Stimulated activated CD8-positive, alpha-beta memory T cell treated with anti-CD3 and anti-CD28 coated beads, Interleukin-4, amount 100 ng/mL, for 4 hours (primary cell): ENCODE measurements at places on chromosomes 1 and 21.

DNA sequence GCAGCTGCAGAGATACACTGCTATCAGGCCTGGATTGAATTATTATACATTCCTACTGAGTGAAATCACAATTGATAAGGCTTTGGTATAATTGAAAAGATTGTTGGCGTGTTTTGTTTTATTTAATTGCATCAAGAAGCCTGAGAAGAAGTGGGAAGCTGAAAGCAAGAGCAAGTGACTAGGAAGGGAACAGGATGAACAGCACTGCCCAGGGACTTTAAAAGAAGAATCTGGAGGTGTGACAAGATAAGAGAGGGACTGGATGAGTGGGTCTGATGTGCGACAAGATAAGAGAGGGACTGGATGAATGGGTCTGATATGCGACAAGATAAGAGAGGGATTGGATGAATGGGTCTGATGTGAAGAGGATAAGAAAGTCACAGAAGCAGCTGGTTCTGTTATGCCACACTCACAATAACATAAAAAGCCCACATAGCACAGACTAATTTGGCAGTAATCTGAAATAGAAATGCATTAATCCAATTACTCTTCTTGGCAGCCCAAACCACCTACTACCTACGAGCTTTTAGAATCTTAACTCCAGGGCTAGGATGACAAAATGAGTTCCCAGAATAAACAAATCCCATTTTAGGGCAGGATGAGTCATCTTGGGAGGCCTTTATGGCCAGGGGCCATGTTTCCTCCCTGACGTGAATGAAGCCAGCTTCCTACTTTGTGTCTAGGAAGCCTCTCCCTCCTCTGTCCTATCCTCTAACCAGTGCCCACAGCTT lies 129.7 kb downstream of the DUSP10 start:
- no peak for DNase-seq

DNA sequence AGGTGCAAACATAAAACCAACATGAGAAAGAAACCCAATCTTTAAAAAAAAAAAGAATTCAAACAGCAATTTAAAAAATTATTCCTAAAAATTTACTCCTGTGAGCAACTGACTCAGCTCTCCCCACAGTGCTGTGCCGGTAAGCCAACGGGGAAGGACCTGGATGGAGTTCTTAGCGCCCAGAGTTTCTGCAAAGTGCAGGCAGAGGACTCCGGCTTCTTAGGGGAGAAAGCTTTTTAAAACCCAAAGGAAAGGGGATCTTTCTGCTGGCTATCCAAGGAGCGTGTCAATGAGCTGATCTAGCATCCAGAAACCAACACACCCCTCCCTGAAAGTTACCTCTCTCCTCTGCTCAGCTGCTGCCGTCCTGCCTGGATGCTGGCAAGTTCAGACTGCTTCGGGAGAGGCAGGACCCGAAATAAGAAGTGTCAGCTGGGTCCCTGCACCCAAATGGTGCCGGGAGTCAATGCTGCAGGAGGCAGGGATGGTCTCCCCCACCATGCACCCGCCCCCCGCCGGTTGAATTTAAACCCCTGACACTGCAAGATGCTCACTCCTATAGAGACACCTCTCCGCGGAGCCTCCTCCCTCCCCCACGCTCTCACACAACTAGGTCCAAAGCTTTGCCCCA lies 32.2 kb upstream of the H6PD start:
- DNase-seq: no peak

GRCh38 chr1:8477166-8477982 lies 159.5 kb downstream of the SLC45A1 start:
- no peak for DNase-seq

DNA sequence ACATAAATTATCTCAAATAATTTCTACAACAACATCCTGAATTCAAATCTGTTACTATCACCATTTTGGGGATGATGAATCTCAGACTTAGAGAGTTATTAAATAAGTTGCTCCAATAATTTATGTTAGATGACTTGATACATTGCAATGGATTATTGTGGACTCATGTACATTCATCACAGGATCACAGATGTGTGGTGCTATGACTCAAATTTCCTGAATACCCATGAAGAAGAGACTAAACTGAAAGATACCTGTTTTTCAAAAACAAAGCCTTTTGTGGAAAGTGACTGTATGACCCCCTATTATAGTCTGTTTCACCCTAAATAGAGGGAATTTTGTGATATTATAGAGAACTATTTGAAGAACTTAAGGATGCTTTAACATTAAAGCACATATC lies 315.0 kb downstream of the PLA2G4A start:
- no peak for DNase-seq

DNA sequence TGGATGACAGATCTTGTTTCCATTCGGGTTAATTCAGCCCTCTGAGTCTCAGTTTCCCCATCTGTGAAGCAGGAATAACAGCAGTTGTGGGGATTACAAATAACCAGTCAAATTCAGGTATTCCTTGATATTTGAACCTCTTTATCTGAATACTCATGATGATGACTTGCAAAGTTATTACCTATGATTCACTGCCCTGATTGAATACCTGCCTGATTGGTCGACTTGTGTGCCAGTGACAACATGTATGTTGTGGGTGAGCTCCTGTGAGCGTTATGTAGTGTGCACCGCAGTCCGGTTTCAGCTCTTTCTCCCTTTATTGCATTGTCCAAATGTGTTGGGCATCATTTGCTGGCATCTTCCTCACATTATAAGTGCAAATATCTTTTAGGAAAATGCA lies 9.5 kb upstream of the TMEM61 start:
- no peak for DNase-seq

- no peak for DNase-seq
Observed at GRCh38 chr1:109371341-109371739, 26.4 kb downstream of the SORT1 start.

GRCh38 chr21:28867401-28867800 lies 125.3 kb downstream of the LTN1 start:
- DNase-seq: no peak

DNA sequence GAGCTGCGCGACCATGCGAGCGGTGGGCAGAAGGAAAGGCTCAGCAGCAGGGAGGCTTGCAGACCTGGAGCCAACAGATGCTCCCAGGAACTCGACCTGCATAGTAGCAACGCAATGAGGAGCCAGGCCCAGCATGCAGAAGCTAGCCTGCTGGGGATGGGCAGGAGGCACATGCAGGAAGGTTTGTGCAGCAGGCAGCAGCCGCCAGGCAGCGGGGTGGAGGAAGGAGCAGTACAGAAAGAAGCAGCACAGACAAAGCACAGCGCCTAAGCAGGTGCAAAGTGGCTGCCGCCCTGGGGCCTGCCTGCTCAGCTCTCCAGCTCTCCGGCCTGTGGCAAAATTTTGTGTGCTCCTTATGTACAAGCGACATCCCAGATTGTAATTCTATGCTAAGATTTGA lies 213.5 kb upstream of the MAP1LC3C start:
- DNase-seq: no peak

GRCh38 chr1:23451441-23451840 lies 26.9 kb upstream of the TCEA3 start:
- no peak for DNase-seq

- DNase-seq: no peak
Observed at GRCh38 chr1:246246430-246246829, 260.6 kb downstream of the SMYD3 start.
